ENCODE measurements at places on chromosomes 5 and 9.

DNA sequence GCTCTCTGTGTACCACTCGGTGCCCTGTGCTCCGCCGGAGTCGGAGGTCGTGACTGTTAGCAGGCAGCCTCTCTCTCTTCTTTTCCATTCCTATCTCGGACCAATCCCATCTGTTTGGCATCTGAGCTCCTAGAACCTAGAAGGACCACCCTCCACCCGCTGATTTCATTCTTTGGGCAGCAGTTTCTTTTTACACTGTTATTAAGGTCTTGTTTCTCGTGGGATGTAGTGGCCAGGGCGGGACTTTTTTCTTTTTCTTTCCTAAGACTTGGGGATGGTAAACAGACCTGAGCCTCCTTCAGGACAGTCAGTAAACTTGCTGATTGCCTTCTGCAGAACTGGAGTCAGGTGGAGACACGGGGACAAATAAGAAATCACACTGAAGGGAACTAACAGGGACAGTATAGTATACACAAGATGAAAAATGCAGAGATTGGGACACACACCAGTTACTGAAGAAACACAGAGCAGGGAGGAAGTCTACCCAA is 500 bp downstream of the URM1 start:
- no peak for DNase-seq

GRCh38 chr9:111985315-111985714 is 88.7 kb downstream of the UGCG start:
- DNase-seq = no peak

GRCh38 chr5:79242242-79243039 is 6.5 kb downstream of the JMY start:
- no peak for DNase-seq

DNA sequence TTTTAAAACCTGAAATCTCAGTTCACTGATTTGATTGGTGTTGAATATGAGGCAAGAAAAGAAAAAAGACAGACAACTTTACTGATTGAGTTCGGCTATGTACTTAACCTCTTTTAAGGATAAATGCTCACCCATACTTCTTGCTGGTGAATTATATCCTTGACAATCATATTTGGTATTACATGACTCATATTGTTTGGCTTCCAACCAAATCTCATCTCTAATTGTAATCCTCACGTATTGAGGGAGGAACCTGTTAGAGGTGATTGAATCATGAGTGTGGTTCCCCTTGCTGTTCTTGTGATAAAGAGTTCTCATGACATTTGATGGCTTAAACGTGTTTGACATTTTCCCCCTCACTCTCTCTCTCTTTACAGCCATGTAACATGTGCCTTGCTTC is 255.6 kb upstream of the IZUMO3 start:
- DNase-seq = no peak

DNA sequence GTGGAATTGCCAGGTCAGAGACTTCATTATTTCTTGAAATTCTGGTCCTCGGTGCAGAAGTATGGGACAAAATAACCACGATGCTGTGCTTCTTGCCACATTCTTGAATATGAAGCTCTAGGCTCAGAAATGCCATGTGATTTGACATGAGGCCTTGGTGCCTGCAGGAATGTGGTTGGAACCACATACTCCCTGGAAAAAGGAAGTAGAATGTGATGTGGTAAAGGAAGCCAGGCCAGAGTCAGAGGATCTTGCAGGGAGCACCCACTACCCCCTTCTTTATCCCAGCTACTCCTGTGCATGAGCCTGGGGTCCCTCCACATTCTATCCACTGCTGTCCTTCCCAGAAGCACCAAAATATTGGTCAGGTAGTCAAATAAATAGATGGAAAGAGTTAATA is 80.9 kb downstream of the FOXD1 start:
- DNase-seq = no peak

GRCh38 chr5:164518067-164518740 is 1012.8 kb downstream of the MAT2B start:
- DNase-seq = no peak
